HFFc6 (cell line): ENCODE measurements at places on chromosomes 1 and 21. TPM values are rescaled to one million over a fixed set of nuclear protein-coding genes. Genes with fewer than 3 reads are reported as not detected.

- no peaks in the 10 kb centered on the region for H3K4me1 ChIP-seq
- no peak for DNase-seq
- H3K36me3 ChIP-seq, result no peaks in the 10 kb centered on the region
- no peak overlapping the region for H3K4me3 ChIP-seq
- no peak overlapping the region for H3K27ac ChIP-seq
These were observed 5.4 kb downstream of the BARHL2 start for GRCh38 chr1:90711696-90712095.

- peaks cover 75% of the 10 kb centered on the region for H3K4me1 ChIP-seq
- no peak for DNase-seq
- no peak overlapping the region for H3K4me3 ChIP-seq
- H3K27ac ChIP-seq, result no peak overlapping the region
These were observed 174.5 kb upstream of the RUNX1 start for GRCh38 chr21:35223480-35224156.

DNA sequence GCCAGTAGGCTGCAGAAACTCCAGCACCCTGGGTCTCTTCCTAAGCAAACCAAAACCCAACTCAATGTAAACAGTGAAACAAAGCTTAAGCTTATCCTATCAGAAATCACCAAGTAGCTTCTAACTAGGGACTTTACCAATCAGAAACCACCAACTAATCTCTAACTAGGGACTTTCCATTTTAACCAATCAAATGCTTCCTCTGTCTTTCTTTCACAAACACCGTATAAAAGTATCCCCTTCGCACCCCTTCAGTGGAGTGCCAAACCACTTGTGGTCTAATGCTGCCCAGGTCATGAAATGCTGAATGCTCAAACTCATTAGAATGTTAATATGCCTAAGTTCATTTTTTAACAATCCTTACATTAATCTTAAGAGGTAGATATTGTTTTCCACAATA lies 250.5 kb upstream of the DUSP10 start:
- H3K4me3 ChIP-seq, result no peak overlapping the region
- no peak for DNase-seq
- H3K27ac ChIP-seq, result peak overlapping the region; percentile 3; the same call in 1 of the 2 replicates
- H3K4me1 ChIP-seq, result peaks cover 86% of the 10 kb centered on the region
- no peaks in the 10 kb centered on the region for H3K36me3 ChIP-seq
- peaks cover 2% of the 10 kb centered on the region for H3K27me3 ChIP-seq

DNA sequence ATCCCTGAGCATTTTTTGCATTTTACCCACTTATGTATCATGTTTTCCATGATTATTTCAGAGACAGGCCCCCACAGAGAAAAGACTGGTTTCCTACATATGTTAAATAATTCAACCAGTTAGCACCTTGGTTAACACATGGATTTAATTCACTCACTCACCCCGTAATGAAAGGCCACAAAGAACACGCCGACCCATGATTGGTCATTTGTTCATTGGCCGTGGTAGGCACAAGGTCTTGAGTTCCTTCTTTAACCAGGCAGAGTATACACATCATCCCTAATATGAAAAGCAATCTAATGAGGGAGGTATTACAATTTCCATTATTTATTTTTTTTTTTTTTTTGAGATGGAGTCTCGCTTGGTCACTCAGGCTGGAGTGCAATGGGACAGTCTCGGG lies 50.6 kb downstream of the RPS6KA1 start:
- peaks cover 22% of the 10 kb centered on the region for H3K4me1 ChIP-seq
- H3K4me3 ChIP-seq, result no peak overlapping the region
- H3K27ac ChIP-seq, result no peak overlapping the region
- no peak for DNase-seq
- peaks cover 3% of the 10 kb centered on the region; the same call in 1 of the 2 replicates for H3K27me3 ChIP-seq
- no peaks in the 10 kb centered on the region for H3K36me3 ChIP-seq

- H3K27ac ChIP-seq, result no peak overlapping the region
- H3K36me3 ChIP-seq, result no peaks in the 10 kb centered on the region
- H3K4me3 ChIP-seq, result no peak overlapping the region
- H3K4me1 ChIP-seq, result peaks cover 24% of the 10 kb centered on the region
- no peak for DNase-seq
These were observed 6.2 kb downstream of the TTF2 start for GRCh38 chr1:117066367-117066766.

GRCh38 chr1:33426916-33427315 lies 4.0 kb downstream of the PHC2 start:
- DNase-seq, result no peak
- no peak overlapping the region for H3K4me3 ChIP-seq
- peaks cover 14% of the 10 kb centered on the region for H3K36me3 ChIP-seq
- H3K4me1 ChIP-seq, result peaks cover 25% of the 10 kb centered on the region
- H3K27ac ChIP-seq, result no peak overlapping the region

DNA sequence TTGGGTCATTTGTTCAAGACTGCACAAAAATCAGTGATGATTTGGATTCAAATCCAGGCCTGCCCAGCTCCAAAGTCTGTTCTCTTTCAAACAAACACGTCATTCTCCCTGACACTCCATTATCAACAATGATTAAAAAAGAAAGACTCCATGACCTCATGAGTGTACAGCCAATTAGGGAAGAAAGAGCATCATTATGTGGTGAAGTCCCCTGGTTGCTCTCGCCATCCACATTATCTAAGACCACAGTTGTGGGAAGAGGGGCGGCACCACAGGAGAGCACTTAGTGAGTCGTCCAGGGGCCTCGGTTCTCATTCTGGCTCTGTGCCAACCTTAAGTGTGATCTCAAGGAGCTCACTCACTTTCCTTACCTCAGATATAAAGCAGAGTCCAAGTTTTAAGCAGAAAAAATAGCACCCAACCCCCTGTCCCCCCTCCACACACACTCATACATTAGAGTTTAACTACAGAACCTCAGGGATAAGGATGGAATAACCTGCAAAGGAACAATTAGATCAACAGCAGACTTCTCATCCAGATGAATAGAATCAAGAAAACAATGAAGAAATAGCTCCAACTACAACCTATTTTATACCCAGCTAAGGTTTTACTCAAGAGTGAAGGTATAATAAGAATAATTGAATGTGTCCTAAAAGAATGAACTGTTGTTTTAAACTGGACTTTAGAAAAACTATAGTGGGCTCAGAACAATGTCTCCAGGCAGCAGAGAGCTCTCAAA lies 47.8 kb downstream of the COL6A1 start:
- H3K27ac ChIP-seq, result peak overlapping the region; percentile 24; the same call in 1 of the 2 replicates
- H3K4me3 ChIP-seq, result no peak overlapping the region
- H3K27me3 ChIP-seq, result no peaks in the 10 kb centered on the region
- peaks cover 45% of the 10 kb centered on the region for H3K4me1 ChIP-seq
- no peak for DNase-seq

GRCh38 chr1:228647523-228648444 lies 87.5 kb upstream of the RHOU start:
- peak overlapping the region; percentile 86 for H3K27ac ChIP-seq
- peaks cover 34% of the 10 kb centered on the region for H3K4me1 ChIP-seq
- H3K4me3 ChIP-seq, result peak overlapping the region; percentile 90
- H3K27me3 ChIP-seq, result peaks cover 8% of the 10 kb centered on the region

DNA sequence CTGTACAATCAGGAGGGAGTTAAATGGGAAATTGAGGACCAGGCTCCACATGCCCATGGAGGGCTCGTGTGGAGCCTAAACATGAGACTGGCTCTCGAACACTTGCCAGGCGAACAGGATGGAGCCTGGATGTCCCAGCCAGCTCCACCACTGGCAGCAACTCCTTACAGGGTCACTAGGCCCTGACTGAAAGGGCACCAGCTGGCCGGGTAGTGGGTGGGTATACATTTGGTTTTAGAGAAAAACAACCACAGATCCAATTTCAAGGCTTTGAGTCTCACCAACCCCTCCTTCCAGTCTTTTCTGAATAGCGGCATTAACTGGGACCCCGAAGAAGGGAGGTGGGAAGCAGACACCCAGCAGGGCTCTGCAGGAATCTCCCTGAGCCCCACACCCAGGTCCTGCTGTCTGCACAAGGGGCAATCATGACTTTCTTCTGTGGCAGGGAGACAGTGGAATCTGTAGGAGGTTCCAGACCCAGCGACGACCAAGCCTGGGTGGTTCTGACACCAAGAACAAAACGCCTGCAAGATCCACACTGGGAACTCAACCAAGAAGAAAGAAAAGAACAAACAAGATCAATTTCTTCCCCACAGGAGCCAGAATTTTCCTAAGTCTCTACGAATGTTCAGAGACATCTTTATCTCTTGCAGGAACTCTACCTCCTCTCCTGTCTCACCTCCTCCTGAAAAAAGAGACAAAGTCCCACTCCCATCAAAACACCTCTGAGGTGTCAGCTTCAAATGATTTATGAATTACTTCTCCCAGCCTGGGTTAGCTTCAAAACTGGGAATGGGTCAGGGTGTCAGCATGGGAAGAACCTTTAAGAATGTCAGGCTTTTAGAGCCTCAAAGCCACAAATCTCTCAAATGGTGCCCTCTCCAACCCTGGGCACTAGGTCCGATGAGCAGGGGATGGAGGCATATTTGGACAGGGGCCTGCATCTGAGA lies 26.5 kb upstream of the SRP9 start:
- no peak overlapping the region for H3K27ac ChIP-seq
- peaks cover 4% of the 10 kb centered on the region; the same call in 1 of the 2 replicates for H3K27me3 ChIP-seq
- H3K36me3 ChIP-seq, result no peaks in the 10 kb centered on the region
- DNase-seq, result no peak
- peaks cover 31% of the 10 kb centered on the region for H3K4me1 ChIP-seq
- H3K4me3 ChIP-seq, result no peak overlapping the region

- H3K27me3 ChIP-seq, result no peaks in the 10 kb centered on the region; the same call in 1 of the 2 replicates
- H3K27ac ChIP-seq, result no peak overlapping the region
- peaks cover 7% of the 10 kb centered on the region for H3K36me3 ChIP-seq
- H3K4me3 ChIP-seq, result no peak overlapping the region
- no peak for DNase-seq
These were observed 27.6 kb downstream of the IL10RB start for GRCh38 chr21:33293811-33294216.

GRCh38 chr1:109385417-109385816 lies 12.3 kb downstream of the SORT1 start:
- no peak overlapping the region for H3K4me3 ChIP-seq
- peaks cover 19% of the 10 kb centered on the region for H3K36me3 ChIP-seq
- H3K27ac ChIP-seq, result no peak overlapping the region
- H3K4me1 ChIP-seq, result peaks cover 56% of the 10 kb centered on the region
- DNase-seq, result no peak

- H3K27me3 ChIP-seq, result no peaks in the 10 kb centered on the region; the same call in 1 of the 2 replicates
- peak; percentile 90 for DNase-seq
- peak overlapping the region; percentile 60 for H3K4me3 ChIP-seq
- H3K27ac ChIP-seq, result peak overlapping the region; percentile 83
These were observed 14.9 kb downstream of the MAP3K7CL start for GRCh38 chr21:29145354-29145782.

- no peaks in the 10 kb centered on the region for H3K27me3 ChIP-seq
- no peak for DNase-seq
- H3K4me1 ChIP-seq, result no peaks in the 10 kb centered on the region
These were observed 66.6 kb downstream of the SLC37A1 start for GRCh38 chr21:42580076-42580792.

Gene ACOT11
- total RNA-seq, result 2.6 to 3.9 TPM (median 3.5 TPM) in 3 replicates

Gene KCNJ15
- total RNA-seq, result 0.33 to 0.39 TPM (median 0.34 TPM) in 3 replicates

Gene LCE6A
- not detected in 3 replicates for total RNA-seq

Gene SHISAL2A
- not detected in 3 replicates for total RNA-seq
